HCEC 1CT (cell line): ENCODE measurements at places on chromosomes 3 and 15.

GRCh38 chr3:168828536-168828935 is 732.8 kb upstream of the GOLIM4 start:
- no peak for DNase-seq

DNA sequence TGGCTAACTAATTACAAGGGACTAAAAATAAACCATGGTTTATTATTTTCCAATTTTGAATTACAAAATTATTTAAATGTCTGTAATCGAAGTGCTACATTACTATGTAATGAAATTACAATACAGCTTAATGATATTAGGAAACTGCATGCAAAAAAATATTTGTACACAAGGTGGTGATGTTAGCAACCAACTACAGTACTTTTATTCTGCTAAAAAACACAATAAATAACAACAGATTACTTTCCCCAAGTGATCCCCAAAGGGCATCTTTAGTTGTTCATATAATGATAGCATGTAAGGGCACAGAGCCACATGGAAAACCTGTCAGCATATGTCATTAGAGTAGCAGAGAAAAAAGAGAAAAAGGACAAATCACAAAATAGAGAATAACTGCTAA is 147.5 kb upstream of the SOX2 start:
- no peak for DNase-seq

DNA sequence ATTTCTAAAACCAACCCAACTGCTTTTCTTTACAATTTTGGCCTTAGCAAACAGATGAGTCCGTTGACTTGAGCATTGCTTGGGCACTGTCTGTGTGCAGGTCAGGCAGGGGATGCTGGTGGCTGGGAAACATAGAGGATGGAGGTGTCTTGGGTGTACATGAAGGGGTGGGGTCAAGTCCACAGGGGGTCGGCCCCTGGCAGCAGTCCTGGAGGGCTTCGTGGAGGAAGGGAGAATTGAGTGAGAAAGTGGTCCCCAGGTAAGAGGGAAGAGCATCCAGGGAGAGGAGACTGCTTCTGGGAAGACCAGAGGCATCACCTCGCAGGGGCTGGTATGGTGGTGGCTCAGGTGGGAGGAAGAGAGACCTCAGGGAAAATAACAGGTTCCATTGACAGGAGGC is 144.8 kb downstream of the TJP1 start:
- DNase-seq: no peak

- no peak for DNase-seq
These were observed 139.5 kb downstream of the LRIG1 start for GRCh38 chr3:66361356-66361755.

DNA sequence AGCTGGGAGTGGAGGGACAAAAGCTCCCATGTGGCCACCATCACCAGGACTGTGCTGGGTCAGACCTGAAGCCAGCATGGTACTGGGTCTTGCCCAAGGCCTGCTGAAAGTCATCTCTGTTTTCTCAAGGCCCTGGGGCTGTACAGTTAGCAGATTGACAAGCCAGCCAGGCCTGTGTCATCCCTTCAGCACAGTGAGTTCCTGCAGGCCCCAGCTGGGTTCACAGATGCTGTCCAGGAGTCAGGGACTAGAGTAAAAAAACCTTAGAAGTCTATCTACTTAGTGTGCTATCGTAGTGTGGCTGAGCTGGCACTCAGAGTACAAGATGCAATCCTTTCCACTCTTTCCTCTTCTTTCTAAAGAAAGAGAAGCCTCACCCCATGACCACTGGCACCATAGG is 246.0 kb upstream of the NAALADL2 start:
- no peak for DNase-seq

DNA sequence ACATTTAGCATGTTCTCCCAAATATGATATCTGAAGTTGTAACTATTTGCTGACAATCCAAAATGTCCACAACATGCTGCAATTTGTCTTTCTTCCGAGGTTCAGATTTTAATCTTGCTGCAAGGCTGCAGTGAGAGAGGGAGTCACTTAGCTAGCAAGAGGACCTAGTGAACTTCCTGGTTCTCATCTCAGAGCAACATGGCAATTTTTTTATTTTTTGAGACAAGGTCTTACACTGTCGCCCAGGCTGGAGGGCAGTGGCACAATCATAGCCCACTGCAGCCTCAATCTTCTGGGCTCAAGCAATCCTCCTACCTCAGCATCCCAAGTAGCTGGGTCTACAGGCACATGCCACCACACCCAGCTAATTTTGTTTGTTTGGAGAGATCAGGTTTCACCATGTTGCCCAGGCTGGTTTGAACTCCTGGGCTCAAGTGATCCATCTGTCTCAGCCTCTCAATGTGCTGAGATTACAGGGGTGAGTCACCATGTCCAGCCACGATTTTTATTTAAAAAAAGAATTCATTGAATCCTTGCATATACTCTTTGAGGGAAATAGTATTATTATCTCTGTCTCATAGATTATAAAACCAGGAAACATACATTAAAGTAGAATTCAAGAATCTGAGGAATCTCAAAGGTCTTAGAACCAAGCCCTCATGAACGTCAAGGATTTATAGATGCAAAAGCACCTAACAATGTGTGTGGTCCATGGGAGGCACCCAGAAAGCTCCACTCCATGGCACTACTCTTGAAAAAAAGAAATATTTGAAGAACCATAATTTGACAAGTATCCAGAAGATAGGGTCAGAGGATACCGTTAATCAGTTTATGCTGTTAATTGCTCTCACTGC is 9.1 kb downstream of the HDC start:
- DNase-seq: peak; percentile 73

- DNase-seq: peak; percentile 33
These were observed 62.8 kb upstream of the MEX3B start for GRCh38 chr15:82108489-82109078.

- no peak for DNase-seq
These were observed 54.4 kb downstream of the PGPEP1L start for GRCh38 chr15:98953000-98953787.

DNA sequence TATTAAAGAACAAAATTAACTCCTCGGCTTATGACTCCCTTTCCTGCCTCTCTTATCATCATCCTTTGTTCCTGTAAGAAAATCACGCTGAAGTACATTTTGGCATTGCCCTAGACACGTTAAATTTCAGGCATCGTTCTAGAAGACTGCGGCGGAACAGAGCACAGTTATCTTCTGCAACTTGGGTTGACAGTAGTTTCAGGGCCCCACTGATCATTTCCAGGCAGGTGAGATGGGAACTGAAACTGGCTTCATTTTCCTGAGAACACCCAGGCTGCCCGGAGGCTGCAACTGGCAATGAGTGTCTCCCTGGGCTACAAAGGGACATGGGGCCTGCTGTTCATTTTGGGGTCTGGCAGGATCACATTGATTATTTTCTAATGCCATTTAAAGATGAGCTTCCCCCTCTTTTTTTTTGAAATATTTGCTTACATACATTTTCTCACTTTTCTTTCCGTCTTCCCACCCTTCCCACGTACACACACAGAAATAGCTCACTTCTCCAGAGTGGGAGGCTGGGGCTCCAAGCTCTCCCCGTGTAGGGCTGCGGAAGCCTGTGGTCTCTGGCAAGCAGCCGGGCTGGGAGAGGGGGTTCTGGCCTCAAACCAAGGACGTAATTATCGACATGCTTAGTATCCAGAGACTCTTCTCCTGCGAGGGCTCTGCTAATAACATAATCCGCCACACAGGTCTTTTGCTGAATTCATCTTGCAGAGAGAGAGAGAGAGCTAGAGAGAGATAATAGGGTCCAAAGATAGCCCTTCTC is 267.4 kb downstream of the ABHD5 start:
- no peak for DNase-seq

- no peak for DNase-seq
These were observed 24.7 kb downstream of the ILDR1 start for GRCh38 chr3:121997372-121997771.
